Anterior cingulate cortex (tissue), 58 donors: ENCODE measurements at places on chromosomes 5 and 9.

- no peak for DNase-seq
These were observed 28.2 kb downstream of the YIPF5 start for GRCh38 chr5:144142139-144142823.

DNA sequence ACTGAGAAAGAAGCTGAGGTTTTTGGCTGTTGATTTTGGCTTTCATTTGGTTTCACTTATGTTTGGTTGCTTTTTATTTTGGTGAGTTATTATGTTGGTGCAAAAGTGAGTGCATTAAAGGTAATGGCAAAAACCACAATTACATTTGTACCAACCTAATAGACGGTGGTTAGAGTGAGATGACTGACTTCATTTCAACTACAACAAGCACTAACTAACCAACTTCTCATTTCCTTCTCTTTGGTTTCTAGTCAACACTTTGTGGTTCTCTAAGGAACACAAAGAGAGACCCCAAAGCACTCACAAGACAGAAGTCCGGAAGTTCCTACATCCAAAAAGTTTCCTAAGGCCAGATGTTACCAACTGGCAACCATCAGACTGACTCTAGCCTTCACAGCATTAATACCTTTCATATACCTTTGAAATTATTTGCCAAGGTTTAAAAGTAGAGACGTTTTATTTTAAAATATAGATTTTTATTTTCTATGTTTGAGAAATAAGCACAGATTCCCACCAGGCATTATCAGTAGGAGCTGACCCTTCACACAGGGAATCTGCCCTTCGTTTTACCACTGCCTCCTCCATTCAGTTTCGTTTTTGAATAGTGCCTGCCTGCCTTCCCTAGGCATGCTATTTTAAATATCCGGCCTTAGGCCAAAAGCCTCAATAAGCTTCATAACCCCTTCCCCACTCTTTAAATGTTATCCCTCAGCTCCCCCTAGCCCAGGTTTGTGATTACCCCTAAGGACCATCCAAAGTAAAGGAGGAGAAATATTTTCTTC is 301.1 kb upstream of the PTGER4 start:
- DNase-seq, result no peak

DNA sequence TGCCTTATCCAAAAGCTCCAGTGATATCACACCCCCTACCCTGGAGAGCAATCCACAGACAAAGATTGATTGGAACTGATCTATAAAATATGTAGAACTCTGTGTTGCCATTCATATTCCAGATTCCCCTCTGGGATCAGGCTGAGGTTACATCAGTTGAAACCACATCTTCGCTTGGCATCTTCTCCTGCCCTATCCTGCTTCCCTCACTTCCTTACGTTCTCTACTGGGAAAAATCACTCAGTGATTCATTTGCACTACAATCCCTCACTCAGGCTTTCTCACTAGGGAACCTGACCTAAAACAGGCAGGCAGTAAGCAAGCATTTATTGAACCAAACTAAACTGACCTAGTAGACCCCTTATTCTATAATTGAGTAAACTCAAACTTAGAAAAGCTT is 111.7 kb downstream of the ESM1 start:
- DNase-seq, result no peak

DNA sequence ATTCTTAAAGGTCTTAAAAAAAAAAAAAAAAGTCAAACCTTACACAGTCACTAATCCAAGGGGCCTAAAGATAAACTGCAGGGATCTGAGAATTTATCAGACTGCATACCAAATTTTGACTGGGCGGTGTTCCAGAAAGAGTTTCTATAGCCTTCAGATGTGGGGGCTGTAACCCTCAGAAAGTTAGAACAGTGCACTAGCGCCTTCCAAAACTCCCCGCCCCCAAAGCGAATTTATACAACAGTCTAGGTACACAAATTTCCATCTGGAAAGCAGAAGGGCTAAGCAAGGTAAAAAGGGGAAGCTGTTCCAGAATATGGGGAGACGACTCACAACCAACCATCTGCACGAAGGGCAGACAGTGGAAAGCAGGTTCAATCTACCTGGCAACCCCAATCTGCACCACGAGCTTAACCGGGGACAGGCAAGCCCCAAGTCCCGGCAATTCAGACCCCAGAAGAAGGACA is 813 bp downstream of the ERMP1 start:
- no peak for DNase-seq

- no peak for DNase-seq
These were observed 76.1 kb upstream of the OTULINL start for GRCh38 chr5:14505310-14506139.

GRCh38 chr9:73132034-73132776 is 19.5 kb upstream of the ANXA1 start:
- peak; percentile 10 for DNase-seq

DNA sequence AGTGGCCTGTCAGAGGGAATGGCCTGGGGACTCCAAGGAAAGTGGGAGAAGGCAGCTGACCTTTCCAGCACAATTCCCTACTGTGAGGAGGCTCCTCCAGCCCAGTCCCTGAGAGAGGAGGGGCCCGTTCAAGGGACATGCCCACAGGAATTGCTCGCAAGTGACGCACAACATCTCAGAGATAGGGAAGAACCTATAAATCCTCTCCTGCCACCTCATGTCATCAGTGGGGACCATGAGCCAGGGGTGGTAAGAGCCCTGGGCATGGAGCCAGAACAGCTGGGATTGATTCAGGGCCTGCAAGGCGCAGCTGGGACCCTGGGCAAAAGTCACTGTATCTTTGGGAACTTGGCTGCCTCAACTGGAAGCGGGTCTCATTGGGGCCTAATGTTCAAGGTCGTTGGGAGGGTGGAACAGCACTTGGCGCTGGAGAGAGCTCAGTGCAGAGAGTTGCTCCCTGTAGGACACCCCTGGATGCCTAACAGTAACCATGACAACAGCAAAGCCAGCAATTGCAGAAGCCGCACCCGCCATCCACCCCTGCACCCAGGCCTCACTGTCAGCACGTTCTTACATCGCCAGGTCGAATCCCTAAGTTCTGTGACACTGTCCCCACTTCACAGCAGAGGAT is 41.3 kb upstream of the ORM1 start:
- DNase-seq, result no peak

DNA sequence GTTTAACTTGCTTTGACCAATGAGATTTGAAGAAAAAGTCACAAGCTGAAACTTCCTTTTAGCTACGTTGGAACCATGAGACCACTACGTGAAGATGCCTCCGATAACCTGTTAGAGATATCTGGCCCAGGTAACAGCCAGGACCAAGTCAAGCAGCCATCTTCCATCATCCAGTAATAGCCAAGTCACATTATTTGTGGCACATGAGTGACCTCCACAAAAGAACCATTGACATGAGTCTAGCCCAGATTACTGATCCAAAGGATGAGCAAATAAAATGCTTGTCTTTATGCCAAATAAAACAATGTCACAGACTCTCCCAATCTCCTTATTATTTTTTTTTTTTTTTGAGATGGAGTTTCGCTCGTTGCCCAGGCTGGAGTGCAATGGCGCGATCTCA is 1.6 kb downstream of the DEPDC1B start:
- no peak for DNase-seq

- DNase-seq, result peak; percentile 68
These were observed 7.8 kb downstream of the EXOSC2 start for GRCh38 chr9:130701059-130702022.

- peak; percentile 64 for DNase-seq
These were observed 1.4 kb upstream of the CIZ1 start for GRCh38 chr9:128192601-128193371.

- no peak for DNase-seq
These were observed 15.5 kb downstream of the SPATA31E1 start for GRCh38 chr9:87898151-87898550.

- no peak for DNase-seq
These were observed 28.4 kb upstream of the PRDM12 start for GRCh38 chr9:130635721-130636647.

DNA sequence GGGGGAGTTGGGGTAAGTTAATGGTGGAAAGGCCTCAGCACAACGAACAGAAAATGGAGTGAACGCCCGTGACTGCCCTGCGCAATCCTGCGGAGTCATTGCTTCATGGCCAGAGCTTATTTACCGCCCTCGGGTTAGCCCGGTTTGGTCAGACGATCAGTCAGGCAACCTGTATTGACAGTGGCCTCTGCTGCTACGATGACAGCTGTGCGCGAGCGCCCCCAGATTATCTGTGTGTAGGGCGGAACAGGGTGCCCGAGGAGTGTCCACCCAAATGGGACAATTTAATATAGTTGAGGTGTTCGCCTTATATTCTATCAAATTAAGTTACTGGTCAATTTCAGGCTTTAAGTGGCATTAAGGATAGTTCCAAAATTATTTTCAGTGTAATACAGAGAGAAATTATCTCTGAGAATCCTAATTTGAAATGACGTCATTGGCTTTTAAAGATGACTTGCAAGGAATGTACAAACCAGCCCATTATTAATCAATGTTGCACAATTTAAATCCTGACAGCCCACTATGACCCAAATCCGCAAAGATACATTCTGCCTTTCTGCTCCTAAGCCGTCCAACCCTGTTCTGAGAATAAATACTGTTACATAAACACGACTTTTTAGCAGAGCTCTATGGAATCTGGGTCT is 879 bp upstream of the UBQLN1 start:
- DNase-seq, result peak; percentile 69

- no peak for DNase-seq
These were observed 126.3 kb downstream of the HMHB1 start for GRCh38 chr5:143938230-143938629.

DNA sequence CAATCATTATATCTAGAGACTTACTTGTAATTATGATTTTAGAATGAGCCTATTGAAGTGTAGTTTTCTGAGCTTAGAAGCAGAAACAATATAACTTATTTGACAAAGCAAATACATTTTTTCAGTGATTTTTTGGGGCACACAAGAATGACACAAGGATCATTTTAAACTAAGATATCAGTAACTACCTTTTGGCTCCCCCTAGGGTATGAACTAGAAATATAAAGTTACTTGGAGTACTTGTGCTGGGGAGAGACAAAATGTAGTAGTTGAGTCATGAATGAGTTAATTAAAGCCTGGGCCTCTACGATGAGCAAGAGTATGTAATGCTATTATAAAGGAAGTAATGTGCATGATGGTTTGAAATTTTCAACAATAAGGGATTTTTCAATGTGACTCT is 1244.1 kb upstream of the ACO1 start:
- DNase-seq, result no peak

- peak; percentile 44 for DNase-seq
These were observed 421 bp upstream of the DEPDC1B start for GRCh38 chr5:60700416-60700757.

- DNase-seq, result no peak
These were observed 730 bp downstream of the WWC1 start for GRCh38 chr5:168291964-168292785.

DNA sequence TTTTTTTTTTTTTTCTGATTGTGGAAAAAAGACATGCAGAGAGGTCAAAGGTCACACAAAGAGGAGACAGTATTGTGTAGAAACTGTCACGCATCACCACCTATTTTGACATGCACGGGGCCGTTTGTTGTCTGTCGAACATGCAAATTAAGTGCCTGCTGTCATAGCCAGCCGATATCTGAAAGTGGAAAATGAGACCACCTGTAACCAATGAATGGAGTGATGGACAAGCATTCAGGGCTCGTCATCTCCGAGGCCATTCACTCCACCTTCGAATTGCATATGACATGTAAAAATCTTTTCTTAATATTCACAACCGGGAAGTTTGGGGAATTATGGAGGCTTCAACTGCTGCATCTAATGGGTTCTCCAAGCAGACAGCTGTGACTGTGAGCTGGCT is 512.2 kb upstream of the ADAMTS16 start:
- no peak for DNase-seq
